ENCODE measurements at places on chromosomes 3 and 15.

- DNase-seq = no peak
Observed at GRCh38 chr3:126828306-126828705, 124.3 kb downstream of the CHCHD6 start.

DNA sequence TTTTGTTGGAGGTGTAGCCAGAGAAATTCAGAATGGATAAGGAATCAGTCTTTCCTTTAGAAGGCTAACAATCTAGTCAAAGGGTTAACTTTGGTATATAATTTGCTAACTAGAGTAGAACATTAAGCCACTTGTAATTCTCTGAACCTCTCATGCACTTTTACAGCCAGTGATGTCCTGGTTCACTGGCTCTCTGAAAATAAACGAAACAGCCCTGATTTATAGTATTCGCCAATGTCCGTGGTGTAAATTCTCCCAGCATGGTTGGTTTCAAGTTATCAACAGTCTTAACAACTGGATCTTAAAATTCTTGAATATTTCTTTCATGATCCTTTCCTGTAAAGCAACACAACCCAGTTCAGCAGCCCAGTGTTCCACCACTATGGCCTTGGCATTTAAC, 500.4 kb upstream of the CDIN1 start:
- no peak for DNase-seq

DNA sequence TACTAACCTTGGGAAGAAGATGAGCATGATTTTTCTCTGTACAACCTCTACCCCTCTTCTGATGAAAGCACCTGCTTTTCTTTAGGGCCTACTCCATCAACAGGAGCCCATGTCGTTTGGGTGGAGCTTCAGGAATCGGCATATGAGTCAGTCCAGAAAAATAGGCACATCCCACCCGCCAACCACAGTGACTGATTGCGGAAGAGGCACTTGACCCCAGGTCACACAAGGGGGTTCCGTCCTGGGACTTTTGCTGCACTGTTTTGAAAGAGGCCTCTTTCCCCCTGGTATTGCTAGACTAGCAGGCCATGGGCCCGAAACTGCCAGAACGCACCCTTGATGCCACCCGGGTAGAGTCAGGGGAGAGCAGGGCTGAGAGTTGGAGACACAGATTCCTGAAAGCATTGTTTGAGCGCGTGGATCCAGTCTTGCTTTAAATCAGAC, 19.3 kb upstream of the NRROS start:
- DNase-seq = peak; percentile 70

GRCh38 chr15:88018869-88019641, 237.5 kb downstream of the NTRK3 start:
- DNase-seq = peak; percentile 67

DNA sequence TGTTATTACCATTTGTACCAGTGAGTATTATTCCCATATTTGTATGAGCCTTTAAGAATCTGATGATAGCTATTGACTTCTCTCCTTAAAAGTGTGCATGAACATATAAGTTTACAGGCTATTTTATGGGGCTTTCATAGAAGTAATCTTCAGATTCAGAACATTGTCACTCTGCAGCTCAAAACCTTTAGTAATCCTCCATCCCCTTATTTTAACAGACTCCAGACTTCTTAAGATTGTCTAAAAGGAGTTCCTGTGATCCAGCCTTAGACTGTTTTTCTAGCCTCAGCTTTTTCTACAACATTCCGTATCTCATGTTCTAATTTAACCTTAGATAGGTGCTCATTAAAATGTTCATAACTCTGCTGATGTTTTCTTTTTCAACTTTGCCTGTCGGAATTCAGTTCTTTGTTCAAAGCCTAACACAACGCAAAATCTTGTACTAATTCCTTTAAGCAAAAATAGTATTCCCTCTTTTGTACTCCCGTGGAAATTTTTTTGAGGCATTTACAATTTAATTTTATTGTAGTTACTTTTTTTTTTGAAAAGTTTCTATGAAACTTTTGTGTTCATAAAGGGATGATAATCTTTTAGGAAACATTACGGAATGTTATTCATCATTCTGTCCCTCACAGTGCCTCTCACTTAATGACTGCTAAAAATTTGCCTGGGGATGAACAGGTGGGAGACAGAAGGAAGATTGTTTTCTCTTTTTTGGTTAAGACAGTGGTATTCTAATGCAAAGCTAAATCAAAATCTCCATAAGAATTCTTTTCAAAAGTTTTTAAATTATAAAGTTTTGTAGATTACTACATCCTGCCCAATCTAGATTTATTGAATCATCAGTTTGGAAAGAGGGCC, 38.7 kb upstream of the UTS2B start:
- DNase-seq = no peak

DNA sequence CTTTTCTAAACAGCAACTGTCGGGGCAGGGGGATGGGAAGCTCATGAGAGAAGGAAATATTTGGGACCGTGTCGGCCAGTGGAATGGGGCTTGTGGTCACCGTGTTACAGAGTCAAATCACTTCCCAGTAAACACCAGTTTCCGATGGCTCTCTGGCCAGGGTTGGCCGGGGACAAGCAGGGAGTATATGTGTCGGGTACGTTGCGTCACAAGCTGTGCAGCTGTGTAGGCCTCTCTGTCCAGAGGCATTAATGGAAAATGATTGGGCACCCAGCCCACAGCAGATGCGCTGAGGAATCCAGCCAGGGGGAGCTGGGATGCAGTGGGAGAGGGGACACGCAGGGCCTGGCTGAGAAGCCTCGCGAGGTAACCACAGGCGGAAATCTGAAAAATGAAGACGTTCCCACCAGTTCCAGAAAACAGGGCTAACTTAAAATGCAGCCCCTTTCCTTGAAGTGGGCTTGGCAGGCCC, 15.8 kb upstream of the ALDH1A3 start:
- peak; percentile 47 for DNase-seq

DNA sequence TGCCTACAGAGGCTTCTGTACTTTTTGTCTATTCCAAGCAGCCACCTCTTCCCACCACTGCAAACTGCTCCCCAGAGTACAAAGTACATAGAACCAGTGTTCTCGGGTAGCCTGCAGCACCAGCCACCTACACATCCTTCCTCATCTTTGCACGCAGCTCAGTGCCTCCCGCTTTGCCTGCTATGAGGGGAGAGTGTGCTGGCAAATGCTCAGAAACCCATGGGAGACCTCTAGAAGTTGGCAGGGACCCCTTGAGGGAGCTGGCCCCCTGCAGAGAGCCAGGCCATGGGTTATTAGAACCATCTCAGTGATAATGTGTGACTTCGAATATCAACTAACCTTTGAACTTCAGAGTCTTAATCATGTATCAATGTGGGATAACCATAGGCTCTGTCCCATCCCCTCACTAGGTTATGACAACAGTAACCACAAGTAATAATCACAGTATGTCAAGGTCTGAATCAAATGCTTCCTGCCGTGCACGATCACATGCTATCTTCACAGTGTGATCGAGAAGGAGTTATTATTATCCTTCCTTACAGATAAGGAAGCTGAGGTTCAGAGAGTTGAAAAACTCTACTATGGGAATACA, 22.8 kb upstream of the SMAD3 start:
- DNase-seq = no peak

DNA sequence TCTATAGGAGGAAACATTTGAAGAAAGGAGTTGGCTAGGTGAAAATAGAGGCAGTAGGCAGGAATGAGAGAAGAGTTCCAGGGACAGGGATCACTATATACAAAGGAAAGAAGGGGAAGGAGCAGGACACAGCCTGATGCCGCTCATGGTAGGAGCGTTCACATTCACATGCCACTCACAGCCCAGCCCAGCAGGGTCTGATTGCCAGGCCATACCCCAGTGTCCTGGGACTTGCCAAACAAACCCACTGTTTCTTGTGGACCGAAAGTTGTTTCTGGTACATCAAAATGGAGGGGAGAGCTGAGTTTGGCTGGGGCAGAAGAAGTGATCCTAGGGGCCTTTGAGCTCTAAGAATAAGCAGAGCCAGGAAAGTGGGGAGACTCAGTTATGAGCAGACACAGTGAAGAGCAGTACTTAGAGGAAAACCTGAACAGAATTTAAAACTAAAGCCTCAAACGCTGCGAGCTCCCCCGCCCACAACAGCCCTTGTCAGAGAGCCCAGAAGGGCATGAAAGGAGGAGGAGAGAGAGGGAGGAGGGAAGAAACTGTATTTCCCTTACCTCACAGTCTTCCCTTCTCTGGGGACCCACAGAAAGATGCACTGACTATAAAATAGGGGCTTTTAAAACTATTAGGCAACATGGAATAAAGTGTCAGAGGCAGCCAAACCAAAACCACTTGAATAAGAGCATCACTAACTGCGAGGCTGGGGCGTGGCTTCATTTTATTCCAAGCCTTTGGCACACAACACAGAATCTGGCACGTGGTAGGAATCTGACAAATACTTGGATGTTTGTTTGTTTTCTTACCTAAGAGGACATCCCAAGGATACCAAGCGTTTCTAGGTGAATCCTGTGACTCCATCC, 129.0 kb downstream of the RPL22L1 start:
- no peak for DNase-seq

DNA sequence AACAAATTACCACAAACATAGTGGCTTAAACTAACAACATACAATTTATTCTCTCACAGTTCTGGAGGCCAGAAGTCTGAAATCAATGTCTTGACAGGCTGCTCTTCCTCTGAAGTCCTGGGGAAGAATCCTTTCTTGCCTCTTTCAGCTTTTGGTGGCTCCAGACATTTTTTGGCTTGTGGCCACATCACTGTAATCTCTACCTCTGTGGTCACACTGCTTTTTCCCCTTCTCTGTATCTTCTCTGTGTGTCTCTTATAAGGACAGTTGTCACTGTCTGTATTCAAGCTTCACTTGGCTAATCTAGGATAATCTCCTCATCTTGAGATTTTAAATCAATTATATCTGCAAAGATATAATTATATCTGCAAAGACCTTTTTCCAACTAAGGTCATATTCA, 80.3 kb upstream of the ABHD2 start:
- DNase-seq = peak; percentile 77

DNA sequence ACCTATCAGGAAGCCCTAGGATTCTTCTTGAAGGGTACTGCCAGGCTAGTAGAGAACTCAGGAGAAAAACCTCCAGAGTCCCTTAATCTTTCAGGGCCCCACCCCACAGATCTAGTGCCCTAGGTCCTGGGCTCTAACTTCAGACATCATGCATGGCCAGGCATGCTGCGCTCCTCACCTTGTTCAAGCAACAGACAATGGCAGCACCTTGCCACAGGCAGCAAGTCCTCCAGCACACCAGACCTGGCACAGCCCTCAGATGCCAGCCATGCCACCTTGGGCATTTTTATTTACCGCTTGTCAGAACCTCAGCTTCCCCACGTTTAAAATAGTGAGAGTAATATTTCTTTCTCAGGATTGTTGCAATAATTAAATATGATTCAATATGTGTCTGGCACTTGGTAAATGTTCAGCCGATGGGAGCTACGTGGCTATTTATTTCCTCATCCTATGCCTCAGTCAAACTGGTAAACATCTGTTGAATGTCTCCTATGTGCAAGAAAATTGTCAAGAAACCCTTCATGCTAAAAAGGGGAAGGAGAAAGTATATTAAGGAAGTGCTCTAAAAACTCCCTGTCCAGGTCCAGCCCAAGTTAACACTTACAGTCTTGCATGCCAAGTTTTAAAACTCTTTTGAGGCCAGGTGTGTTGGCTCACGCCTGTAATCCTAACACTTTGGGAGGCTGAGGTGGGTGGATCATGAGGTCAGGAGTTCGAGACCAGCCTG, 14.5 kb upstream of the CCR1 start:
- DNase-seq = no peak

- DNase-seq = peak; percentile 91
Observed at GRCh38 chr3:182792901-182793662, at the start of gene ATP11B. TSS of gene ATP11B (plus strand) at chr3:182793504. CDS start at chr3:182793760, 256 bp downstream.

DNA sequence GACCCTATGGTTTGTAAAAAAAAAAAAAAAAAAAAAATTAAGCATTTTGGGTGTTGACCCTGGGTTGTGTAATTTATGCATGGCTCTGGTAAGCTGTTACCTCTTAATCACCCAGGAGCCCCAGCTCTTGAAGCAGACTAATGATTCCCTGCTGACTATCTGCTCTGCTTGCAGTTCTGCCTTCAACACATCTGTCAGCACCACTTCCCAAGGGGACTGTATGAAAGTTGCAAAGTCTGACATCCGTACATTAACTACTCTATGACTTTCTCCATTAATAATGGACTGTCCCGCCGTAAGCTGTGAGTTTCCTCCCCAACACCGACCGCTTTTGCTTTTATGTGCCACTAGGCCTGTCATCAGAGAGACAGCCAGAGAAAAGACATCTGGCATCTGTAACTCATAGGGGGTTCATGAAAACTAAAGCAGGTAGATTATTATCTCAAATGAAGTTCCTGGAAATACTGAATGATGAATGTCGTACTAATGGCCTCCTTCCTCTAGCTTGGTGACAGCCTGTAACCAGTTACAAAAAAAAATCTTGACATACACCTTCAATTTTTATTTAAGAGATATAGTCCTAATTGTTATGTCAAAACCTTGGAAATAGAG, 271.5 kb downstream of the IL5RA start:
- DNase-seq = peak; percentile 62

GRCh38 chr3:120441776-120442175, 9.0 kb downstream of the FSTL1 start:
- no peak for DNase-seq

DNA sequence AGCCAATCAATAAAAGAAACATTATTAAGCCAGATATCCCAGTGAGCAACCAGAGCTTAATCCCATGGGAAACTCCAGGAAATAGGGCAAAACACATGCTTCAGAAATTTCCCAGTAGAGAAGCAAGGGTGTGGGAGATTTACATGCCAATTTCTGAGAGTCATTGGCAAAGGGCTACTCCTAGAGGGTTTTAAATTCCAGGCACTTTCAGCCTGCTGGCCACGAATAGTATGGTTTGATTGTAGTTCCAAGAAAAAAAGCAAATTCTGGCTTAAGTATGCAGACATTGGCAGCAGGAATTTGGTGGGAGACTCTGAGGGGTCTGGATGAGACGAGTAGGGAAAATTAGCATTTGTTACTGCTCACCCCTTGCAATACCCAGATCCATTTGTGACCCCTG, 402.1 kb upstream of the SUCLG2 start:
- no peak for DNase-seq

- no peak for DNase-seq
Observed at GRCh38 chr3:106428565-106428994, 559.8 kb upstream of the CBLB start.

- DNase-seq = peak; percentile 52
Observed at GRCh38 chr15:67501836-67502461, 19.0 kb upstream of the C15orf61 start.
